ENCODE measurements at places on chromosomes 1 and 21.

DNA sequence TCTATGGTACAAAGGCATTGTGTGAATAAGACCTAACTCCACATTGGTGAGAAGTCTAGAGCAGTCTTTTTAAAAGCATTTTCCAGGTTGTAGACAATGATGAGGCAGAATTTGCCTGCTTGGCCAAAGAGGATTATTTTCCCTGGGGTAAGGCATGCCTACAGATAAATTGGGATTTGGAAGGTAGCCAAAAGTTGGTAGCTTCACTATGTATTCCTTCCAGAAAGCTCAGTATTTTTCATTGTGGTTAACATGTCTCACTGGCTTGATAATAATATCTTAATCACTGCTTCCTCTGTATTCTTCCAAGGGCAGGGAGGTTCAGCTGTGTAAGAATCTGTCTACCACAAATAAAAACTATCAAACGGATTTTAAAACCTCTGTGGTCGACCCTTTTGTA lies 590.8 kb upstream of the PRMT6 start:
- no peak for DNase-seq

GRCh38 chr21:33940164-33940880 lies 24.7 kb upstream of the ATP5PO start:
- DNase-seq: no peak

DNA sequence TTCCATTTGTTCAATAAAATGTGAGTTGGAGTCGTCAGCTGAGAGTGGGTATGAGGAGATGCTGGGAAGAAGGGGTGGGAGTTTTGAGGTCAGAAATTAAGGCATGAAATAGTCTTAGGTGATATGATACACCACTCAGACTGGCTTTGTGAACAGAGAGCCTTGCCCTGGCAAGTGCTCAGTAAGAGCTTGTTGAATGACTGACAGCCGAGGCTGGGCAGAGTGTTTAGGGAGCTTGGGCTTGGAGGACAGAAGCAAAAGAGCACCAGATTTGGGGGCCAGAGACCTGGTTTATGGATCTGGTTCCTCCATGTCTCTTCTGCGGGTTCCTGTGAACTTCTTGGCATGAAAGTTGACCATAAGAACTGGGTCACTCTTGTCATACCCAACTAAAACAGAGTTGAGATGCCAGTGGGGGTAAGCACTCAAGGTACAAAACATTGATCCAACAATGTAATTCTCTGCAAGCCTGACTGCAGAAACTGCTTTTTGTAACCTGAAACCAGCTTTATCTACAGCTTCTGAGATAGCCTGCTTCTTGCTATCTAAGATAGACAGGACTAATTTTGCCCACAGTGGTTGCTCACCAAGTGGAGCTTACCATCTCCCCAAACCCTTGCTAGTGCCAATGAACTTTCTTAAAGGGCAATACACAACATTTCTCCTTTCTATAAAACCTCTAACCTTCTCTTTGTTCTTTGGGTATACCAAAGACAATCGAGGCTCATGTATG lies 126.4 kb downstream of the TENT5C start:
- DNase-seq: no peak

- no peak for DNase-seq
These were observed 6.7 kb downstream of the LSS start for GRCh38 chr21:46221664-46222435.

DNA sequence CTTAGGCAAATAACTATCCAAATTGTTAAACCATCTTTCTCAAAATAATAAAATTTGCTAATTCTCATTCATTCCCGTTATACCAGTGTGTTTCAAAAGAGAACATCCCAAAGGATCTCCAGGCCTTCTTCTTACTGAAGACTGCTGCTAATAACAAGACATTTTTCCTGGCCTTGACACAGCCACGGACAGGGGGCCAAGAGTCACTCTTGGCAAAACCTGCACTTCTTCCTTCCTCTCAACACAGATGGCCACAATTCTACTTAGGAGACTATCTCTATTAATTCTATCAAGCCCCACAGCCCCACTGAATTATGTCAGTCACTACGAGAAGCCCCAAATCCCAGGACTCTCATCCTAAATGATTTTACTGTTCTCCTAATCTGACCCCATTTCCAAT lies 86.0 kb downstream of the EVI5 start:
- DNase-seq: no peak
